ENCODE measurements at places on chromosomes 12 and 14.

DNA sequence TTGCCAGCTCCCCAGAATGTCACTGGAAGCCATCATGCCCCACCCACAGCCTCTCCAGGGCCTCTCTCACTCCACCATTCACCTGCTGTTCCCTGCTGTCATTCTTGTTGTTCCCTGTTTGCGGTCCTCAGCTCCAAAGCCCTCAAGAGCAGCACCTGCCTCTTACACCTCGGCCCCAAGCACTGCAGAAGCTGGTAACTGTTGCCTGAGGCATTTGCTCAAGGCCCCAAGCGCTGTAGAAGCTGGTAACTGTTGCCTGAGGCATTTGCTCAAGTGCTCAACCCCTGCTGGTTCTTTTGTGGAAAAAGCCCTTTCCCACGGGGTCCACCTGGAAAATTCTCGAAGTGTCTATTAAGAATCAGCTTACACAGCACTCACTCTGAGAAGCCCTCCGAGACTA lies 78.0 kb downstream of the ARL6IP4 start:
- peak; percentile 62 for DNase-seq

DNA sequence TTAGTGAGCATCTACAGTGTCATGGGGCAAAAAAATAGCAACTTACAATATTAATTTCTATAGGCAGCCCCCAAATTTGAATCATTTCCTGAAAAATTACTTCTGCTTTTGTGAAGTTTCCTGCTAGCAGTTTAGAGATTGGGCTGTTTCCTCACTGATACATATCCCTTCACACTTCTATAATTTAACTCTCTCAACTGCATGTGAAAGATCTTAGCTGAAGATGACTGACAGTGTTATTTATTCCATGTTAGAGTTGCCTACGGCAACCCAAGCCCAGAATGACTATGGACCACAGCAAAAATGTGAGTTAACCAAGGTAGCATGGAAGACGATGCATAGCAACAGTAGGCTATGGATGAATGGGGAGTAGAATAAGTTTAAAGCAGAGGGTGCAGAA lies at the start of gene KLRG1:
TSS of gene KLRG1 (plus strand) at position 134 of the 400 bp plus-strand sequence. CDS start at position 224, 90 bp downstream.
- DNase-seq, result no peak

- DNase-seq, result no peak
Observed at GRCh38 chr14:100115236-100115635, 44.2 kb downstream of the DEGS2 start.

- DNase-seq, result peak; percentile 86
Observed at GRCh38 chr12:75908961-75909605, 122.5 kb downstream of the PHLDA1 start.

- DNase-seq, result no peak
Observed at GRCh38 chr14:92317511-92317910, 5.5 kb upstream of the SLC24A4 start.

GRCh38 chr14:99225436-99226203 lies 46.4 kb downstream of the BCL11B start:
- DNase-seq, result no peak

- DNase-seq, result no peak
Observed at GRCh38 chr12:111424189-111424792, 18.6 kb downstream of the SH2B3 start.

- no peak for DNase-seq
Observed at GRCh38 chr12:124561231-124561630, 6.2 kb downstream of the NCOR2 start.

GRCh38 chr14:35956376-35957085 lies 130.4 kb downstream of the BRMS1L start:
- DNase-seq, result no peak

- DNase-seq, result no peak
Observed at GRCh38 chr12:6124411-6125309, at the start of gene VWF. Gene VWF, minus strand, starts transcription at chr12:6124670. Its CDS starts 1,474 bp downstream, at chr12:6123196.

DNA sequence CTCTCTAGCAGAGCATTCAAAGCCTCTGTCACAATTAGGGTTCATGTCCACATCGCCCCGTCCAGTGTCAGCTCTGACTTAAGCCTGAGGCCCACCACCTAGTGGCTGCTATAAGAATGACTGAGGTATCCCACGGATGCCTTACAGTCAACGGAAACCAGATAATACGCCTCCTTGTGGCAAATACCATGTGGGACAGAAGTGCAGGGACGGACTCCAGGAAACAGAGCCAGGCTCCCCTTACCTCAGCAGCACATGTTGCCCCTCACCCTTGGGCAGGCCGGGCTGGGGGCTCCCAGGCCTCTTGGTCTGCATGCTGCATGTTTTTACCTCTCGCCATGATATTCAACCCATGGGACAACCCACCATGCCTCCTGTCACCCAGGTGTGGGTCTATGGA lies 86.3 kb downstream of the VWF start:
- peak; percentile 31 for DNase-seq

- DNase-seq, result peak; percentile 8
Observed at GRCh38 chr14:60311417-60311816, 62.4 kb downstream of the PPM1A start.

GRCh38 chr12:8609061-8609570 lies 3.5 kb downstream of the AICDA start:
- peak; percentile 27 for DNase-seq

GRCh38 chr14:104998801-104999200 lies 13.2 kb downstream of the CLBA1 start:
- DNase-seq, result peak; percentile 76

DNA sequence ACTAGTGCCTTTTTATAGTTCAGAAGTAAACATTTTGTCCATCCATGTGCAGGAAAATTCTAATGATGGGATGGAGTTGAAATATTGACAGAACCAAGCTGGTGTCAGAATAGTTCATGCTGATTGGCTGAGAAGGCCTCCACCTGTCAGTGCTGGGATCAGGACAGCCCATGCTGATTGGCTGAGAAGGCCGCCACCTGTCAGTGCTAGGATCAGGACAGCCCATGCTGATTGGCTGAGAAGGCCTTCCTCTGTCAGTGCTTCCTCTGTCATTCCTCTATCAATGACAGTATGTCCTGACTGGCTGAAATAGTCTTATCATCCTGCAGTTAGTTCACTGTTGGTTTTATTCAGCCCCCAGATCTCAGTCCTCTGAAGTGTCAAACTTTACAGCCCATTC lies 95.7 kb downstream of the PPP2R5C start:
- DNase-seq, result no peak

GRCh38 chr12:94098466-94098865 lies 49.9 kb upstream of the PLXNC1 start:
- DNase-seq, result no peak

DNA sequence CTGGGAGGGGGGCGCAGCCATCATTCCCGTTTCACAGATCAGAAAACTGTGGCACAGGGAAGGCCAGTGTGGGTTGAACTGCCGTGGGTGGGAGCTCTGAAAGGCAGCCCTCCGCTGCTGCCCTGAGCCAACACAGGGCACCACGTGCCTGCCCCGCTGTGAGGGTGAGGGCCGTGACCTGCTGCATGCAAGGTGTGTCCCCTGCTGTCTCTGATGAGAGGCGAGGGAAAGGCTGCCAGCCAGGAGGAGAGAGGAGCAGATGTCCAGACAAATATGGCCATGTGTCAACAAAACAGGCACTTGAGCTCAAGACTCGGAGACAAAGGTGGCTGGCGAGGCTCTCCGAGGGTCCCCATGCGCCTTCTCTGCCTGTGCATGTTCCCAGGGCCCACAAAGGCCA lies 108.8 kb downstream of the RBM19 start:
- DNase-seq, result peak; percentile 50

GRCh38 chr14:32083315-32083624 lies 6.2 kb downstream of the ARHGAP5 start:
- no peak for DNase-seq

DNA sequence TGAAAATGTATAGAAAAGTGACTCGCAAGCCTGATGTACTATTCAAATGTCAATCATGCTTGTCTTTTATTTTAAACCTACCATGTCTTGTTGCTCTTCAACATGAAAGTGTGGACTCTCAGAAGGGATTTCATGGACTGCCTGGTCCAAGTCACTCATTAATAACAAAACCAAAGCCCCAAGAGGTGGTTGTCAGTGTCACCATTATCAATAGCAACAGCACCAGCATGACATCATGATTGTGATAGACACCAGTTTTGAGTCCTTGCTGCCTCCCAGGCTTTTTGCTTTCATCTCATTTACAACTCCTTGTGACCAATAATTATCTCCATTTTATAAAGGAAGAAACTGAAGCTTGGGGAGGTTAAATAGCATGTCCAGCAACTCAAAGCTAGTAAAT lies 112.0 kb upstream of the TMPO start:
- no peak for DNase-seq

- DNase-seq, result peak; percentile 85
Observed at GRCh38 chr14:76917745-76918255, 91.6 kb downstream of the LRRC74A start.

GRCh38 chr12:125128439-125129178 lies 63.4 kb downstream of the AACS start:
- DNase-seq, result no peak

- peak; percentile 12 for DNase-seq
Observed at GRCh38 chr12:29073631-29074239, 75.3 kb upstream of the FAR2 start.

DNA sequence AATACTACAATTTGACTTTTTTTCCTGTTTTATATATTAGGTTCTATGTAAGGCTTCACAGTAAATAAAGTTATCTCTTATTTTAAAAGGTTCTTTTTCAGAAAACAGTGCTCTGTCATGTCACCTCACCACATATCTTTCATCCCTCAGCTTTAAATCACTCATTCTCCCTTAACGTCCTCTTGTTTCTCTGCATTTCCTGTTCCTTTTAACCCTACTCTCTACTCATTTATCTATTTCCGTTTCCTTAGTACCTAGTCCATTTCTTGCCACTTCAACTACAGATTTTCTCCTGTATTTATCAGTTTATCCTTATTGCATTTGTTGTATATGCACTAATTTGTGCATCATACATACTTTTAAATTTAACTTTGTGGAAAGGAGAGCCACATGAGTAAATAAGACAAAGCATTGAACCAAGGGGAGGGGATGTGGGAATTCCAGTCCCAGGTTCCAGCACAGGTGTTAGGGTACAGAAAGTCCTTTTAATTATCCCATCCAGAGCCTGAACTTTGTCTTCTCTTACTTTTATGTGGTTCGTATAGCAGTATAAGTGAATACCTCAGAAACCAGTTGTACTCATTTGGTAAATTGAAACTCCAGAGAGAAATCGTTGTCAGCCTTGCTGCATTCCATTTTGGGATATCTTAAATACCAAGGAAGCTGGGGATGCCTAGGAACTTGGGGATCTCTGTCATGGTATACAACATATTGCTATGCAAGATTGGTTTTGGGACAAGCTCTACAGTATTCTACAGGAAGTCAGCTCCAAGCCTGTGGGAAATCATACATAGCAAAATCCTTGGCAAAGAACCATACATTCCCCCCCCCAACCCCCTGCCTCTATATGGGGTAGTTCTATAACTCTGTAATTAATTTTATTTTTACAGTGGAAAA lies 120.5 kb downstream of the DIP2B start:
- no peak for DNase-seq

GRCh38 chr12:117380083-117380482 lies 18.7 kb upstream of the NOS1 start:
- no peak for DNase-seq

DNA sequence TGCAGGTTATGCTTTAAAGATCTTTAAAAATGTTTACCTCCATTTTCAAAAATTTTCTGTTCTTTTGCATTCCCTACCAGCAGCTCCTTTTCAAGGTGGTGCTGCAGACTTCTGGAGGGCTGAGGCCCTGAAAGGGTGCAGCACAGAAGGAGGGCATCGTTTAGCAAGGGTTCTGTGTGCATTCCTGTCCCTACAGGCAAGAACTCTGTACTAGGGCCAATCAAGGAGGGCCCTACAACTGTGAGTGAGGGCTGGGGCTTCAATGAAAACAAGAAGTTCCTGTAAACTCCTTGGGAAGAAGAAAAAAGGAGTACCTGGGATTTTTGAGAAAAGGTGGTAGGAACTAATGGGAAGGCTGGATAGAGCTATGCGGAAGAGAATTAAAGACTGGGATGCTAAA lies 50.7 kb upstream of the CSRP2 start:
- DNase-seq, result no peak

GRCh38 chr14:79551523-79551922 lies 659.8 kb downstream of the DIO2 start:
- peak; percentile 14 for DNase-seq

DNA sequence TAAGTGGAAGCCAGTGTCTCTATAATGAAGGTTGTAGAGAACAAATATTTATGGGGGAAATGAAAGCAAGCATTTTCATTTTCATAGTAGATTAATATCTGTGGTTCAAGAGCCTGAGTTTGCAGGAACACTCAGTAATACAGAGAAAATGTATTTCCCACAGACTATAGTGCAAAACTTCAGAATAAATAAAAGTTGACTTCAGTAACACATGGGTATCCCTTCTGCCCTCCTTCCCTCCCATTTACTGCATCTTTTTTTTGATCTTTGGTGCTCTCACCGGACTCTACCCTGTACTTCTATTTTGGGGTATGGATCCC lies 75.3 kb upstream of the AMN1 start:
- DNase-seq, result no peak

GRCh38 chr12:18749386-18749957 lies 11.6 kb downstream of the CAPZA3 start:
- no peak for DNase-seq

DNA sequence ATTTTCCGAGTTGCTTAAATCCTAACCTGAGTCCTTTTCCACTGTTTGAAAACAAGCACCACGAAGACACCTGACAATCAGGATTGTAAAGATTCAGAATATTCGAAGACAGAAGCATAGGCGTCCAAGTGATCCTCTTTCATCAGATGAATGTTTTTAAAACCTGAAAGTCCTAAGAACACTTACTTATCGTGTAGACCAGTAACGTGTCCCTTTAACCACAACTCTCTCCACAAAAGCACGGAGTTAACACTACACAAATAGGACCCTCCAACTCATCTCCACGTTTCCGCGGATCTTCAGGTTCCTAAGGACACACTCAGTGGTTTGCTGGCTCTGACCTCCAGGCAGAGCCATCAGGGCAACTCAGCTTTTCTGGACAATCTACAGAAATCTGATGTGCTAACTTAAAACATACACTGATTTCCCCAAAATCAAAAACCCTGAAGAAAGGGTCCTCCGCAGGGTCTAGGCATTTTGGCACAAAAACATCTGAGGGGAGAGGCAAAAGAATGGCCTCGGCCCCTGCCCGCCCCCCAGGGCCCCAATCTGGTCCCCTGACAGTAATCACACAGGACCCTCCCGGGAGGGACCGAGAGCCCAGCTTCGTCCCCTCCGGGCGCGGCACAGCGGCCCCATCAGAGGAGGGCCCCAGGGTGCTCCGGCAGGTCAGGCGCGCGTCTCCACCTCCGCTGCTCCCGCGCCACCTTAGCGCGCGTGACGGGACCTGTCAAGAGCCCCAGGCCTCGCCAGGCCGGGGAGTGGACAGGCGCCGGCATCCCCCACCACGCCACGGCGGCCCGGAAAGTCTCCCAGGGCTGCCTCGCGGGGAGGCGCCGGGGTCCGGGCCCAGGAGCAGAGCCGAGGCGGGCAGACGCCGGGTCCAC lies 925 bp downstream of the DICER1 start:
- DNase-seq, result peak; percentile 27
